NB4 (cell line): ENCODE measurements at places on chromosomes 2 and 18.

DNA sequence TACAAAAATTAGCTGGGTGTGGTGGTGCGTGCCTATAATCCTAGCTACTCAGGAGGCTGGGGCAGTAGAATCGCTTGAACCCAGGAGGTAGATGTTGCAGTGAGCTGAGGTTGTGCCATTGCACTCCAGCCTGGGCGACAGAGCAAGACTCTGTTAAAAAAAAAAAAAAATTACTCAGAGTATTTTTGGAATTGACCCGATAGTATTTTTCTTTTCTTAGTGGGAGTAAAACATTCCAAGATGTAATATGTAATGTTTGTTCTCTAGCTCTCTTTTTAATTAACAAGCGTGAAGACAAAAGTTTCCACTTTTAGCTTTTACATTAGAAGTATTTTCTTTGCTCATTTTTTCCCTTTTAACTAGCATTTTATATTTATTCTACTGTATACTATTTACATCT lies 12.0 kb upstream of the TMEM18 start:
- DNase-seq, result no peak

GRCh38 chr2:136901732-136902131 lies 136.4 kb downstream of the THSD7B start:
- no peak for DNase-seq

DNA sequence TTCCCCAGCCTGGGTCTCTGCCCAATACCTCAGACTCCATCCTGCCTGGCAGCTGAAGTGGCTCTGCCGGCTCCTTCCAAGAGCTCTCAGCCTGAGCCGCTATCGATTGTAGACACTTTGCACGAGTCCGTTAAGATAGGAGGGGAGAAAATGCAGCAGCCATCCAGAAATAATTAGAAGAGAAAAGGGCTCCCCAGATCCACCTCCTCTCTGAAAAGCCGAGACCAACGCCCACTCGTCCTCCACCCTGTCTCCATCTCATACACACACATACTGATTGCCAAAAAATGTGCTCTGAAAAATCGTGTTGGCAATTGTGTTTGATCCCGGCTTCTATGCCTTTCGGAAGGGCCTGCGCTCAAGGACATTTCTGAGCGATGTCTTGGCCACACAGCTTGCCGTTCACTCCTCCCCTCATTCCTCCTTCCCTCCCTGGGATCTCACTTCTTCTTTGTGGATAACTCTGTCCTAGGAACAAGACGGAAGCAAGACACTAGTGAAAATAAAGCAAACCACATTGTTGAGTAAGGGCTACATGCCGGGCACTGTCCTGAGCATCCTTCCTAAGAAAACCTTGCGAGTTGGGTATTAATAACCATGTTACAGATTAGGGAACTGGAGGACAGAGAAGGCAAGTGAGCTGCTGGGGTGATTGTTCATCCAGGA lies 372.8 kb upstream of the MYT1L start:
- no peak for DNase-seq

GRCh38 chr2:103738606-103739005 lies 976.8 kb downstream of the TMEM182 start:
- DNase-seq, result no peak

DNA sequence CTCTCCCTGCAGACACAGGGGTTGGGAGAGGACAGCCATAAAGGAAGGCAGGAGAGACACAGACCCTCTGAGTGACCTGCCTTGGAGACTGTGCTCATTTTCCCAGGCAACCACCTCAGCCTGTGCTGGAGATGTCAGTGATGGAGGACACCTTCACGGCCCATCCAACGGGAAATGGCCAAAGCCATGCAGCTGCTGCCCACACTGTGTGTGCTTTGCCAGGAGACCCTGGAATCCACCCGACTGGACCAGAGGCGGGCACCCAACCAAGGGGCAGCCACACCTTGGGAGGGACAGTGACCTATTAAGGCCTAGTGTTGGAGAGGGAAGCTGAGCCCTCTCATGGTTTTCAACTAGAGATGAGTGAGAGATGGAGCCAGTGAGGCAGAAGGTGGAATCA lies 192.5 kb downstream of the SMAD2 start:
- no peak for DNase-seq

- peak; percentile 53 for DNase-seq
These were observed 8.9 kb downstream of the EMILIN2 start for GRCh38 chr18:2855560-2856350.

GRCh38 chr2:160223560-160223959 lies 23.5 kb upstream of the ITGB6 start:
- DNase-seq, result no peak

DNA sequence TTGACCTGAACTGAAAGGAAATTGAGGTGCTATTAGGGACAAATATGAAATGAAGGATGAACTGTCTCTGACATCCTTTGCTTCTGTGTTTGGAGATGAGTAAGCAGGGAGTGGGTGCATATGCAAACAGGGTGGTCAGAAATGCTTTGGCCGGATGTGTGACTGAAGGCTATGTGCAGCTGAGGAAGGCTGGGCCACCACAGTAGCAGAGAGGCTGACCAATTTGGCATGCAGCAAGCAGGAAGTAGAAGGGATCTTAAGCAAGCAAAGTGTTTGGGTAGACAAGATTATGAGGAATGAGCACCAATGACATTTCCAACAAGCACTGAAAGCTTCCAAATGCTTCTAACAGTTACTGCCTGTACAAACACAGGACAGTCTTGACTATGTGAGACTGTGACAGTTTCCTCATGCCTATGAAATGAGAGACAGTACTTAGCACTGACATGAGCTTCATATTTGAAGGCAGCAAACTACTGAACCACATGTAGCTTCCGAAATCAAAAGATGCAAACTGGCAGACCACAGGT lies 3.3 kb upstream of the ACTR3 start:
- DNase-seq, result peak; percentile 97

DNA sequence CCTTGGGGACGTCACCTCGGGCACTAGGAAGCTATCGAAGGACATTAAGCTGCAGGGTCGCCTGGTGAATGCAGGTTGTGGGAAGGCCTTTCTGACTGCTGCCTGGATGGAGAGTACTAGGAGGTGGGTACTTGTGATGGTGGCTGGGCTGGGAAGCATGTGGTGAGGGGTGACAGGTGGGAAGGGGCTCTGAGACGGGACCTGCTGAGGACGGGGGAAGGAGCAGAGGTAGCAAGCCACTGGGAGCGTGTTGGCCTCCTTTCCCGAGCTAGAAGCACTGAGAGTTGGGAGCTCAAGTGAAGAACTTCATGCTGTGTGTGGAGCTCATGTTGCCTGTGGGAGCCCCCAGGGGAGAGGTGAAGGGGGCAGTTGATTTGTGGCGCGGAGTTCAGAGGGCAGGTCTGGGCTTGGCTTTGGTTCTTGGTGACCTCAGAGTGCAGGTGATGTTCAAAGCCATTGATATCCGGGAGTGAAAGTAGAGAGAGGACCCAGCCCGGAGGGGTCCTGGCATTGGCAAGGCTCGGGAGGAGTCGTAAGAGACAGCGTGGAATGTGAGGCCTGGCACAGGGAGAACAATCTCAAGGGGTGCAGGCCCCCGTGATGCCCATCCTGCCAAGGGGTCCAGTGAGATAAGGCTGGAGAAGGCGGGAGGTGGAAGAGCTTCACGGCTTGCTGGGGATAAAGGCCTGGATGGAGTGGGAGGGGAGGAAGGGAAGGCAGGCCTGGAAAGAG lies 13.2 kb downstream of the MROH2A start:
- DNase-seq, result no peak

DNA sequence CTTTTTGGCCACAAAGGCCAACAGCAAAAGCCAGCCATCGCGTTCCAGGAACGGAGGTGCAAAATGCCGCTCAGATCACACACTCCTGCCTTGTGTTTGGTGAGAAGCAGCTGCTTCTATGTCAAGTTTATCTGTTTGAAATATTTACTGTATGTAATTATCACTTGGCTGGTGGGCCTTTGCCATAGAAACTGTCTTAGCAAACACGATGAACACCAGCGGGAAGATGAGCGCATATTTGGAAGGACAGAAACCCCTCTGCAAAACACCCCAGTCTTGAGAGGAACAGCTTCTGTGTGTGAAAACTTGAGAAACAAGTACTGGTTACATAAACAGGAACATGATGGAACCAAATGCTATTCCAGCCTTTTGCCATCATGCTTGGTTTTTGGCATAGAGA lies 59.7 kb downstream of the SCG2 start:
- no peak for DNase-seq

GRCh38 chr2:18611184-18611583 lies 21.8 kb upstream of the NT5C1B start:
- no peak for DNase-seq

DNA sequence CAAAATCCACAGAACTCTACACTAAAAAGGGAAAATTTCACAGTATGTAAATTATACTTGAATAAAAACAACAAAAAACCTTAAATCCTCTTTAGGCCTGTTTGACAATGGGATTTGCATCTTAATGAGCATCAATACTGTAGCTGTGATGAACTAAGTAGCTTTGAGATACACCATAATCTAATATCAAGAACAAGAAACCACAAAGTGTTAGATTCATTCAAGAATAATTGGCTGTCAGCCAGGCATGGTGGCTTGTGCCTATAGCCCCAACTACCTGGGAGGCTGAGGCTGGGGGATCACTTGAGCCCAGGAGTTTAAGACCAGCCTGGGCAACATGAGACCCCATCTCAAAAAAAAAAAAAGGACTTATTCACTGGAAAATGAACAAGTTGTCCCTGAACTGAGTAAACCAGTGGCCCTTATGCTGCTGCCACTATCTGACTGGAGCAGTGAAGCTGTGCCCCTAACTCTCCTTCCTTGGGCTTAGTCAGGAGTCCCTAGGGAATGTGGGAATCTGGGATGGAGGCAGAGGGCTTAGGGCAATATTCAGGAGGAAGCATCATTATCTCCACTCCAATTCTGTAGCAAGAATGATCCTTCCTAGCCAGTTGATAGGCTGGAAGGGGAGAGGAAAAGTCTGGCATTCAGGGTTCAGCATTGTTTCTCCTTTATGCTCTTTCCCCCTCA lies 88.5 kb downstream of the PRKCE start:
- DNase-seq, result no peak

DNA sequence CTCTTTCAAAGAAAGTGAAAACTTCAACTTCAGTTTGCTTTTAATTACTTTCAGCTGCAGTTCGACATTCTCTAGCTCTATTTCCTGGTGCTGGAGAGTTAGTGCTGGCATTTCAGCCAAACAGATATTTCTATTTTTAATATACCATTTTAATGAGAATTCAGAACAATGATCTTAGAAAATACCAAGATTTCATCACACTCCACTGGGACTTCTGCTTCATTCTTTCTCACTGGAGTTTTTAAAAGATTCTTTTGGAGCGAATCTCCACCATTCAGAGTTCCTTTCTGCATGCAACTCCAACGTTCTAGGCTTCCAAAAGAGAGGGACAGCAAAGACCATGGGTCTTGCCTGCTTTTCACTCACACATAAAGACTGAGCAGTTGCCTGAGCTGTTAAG lies 94.2 kb downstream of the CABLES1 start:
- no peak for DNase-seq

DNA sequence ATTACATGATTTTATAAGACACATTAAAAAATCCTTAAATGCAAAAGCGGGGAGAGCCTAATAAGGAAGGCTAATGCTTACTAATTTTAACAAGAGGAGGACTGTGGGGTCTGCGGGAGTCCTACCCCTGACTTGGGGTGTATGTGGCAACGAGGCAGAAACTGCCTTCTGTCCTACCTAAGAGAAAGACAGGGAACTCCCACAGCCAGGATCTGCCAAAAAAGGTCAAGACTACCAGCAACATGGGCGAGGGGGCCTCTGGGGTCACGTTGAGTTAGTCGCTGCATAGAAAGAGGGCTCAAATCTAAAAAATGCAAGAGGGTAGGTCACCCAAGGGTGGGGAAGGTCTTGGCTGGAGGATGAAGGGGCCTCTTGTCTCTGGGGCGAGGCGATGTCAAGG lies 529 bp upstream of the AMER3 start:
- no peak for DNase-seq

DNA sequence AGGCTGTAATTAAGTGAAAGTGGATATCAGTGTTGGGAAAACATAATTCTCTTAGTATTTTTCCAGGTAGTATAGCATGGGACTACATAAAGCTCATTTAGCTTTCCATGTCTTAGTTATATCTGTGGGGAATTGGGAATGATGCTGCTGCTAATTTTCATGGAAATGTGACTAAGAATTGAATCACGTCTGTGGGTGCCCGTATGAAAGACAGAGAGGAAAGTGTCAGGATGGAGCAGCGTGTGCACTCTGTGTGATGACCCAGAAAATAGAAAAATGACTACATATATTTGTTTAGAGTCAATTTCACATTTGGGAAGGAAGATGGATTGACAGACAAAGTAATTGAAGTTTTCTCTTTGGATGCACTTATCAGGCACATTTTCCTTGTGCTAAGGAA lies 212.1 kb downstream of the PTPRM start:
- no peak for DNase-seq

DNA sequence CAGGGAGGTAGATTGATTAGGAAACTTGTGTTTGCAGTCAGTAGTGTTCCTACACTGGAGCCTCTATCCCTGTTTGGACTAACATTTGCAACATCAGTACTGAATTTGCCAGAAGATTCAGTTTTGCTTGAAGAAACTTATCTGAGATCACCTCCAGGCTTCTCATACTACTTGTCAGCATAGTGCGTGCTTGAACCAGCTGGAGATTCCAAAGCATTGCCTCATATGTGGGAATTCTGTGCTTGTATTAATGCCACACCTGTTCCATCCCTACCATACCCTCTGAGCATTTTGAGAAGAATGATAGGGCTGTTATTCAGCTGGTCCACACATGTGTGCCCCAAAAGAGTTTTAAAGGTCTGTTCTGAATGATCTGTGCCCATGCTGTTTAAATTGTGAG lies 148.7 kb downstream of the RAPGEF4 start:
- no peak for DNase-seq

GRCh38 chr2:241940329-241940728 lies 70.8 kb downstream of the RTP5 start:
- DNase-seq, result peak; percentile 51

- DNase-seq, result peak; percentile 49
These were observed 58.1 kb upstream of the TMEM182 start for GRCh38 chr2:102703748-102704147.

- no peak for DNase-seq
These were observed 23.3 kb downstream of the PLEK start for GRCh38 chr2:68388358-68388757.

DNA sequence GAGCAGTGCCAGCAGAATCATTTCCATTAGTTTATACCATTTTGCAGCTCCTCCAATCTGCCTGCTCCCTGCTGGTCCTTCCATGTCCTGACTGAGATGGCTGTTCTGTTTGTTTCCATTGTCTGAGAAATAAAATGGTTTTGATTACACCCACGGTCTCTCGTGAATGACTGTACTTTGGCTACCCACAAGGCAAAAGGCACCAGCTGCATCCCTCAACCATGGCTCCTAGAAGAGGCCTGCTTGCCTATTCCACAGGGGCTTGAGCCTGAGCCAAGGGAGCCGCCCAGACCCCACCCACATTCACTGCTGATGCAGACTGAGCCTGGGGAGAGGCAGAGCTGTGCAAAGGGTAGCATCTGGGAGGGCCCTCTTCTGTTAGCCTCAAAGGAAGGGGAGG lies 31.2 kb downstream of the MARCHF4 start:
- DNase-seq, result no peak
